ENCODE measurements at places on chromosomes 3 and 15. TPM values are rescaled to one million over a fixed set of nuclear protein-coding genes. Genes with fewer than 3 reads are reported as not detected.

- H3K36me3 ChIP-seq = no peaks in the 10 kb centered on the region
- no peak for DNase-seq
- H3K27me3 ChIP-seq = peaks cover 3% of the 10 kb centered on the region
- H3K4me3 ChIP-seq = no peak overlapping the region
- no peak overlapping the region for H3K27ac ChIP-seq
Measured at GRCh38 chr15:48647962-48648361, 2.5 kb upstream of the FBN1 start.

SLC12A1 gene
- not detected for polyA plus RNA-seq

GRCh38 chr15:38115121-38115520 is 137.5 kb upstream of the SPRED1 start:
- DNase-seq = no peak
- H3K27ac ChIP-seq = no peak overlapping the region
- H3K4me3 ChIP-seq = no peak overlapping the region
- H3K4me1 ChIP-seq = no peaks in the 10 kb centered on the region
- no peaks in the 10 kb centered on the region for H3K36me3 ChIP-seq
- no peaks in the 10 kb centered on the region for H3K27me3 ChIP-seq

DNA sequence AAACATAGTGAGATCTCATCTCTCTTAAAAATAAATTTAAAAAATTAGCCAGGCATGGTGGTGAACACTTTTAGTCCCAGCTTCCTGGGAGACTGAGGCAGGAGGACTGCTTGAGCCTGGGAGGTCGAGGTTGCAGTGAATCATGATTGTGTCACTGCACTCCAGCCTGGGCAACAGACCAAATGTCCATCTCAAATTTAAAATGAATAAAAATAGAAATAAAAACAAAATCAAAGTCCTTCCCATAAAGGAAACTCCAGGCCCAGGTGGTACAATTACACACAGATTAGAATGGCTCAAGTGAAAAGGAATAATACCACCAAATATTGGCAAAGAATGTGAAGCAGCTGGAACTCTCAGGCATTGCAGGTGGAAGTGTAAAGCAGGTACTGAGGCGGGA is 19.3 kb upstream of the ATP10A start:
- no peak for DNase-seq
- no peak overlapping the region for H3K27ac ChIP-seq
- no peak overlapping the region for H3K4me3 ChIP-seq
- no peaks in the 10 kb centered on the region for H3K36me3 ChIP-seq

UBA3 gene
- 42.6 TPM for polyA plus RNA-seq

- H3K36me3 ChIP-seq = no peaks in the 10 kb centered on the region
- H3K27me3 ChIP-seq = no peaks in the 10 kb centered on the region
- H3K4me3 ChIP-seq = no peak overlapping the region
- no peak overlapping the region for H3K27ac ChIP-seq
- DNase-seq = no peak
Measured at GRCh38 chr3:192187485-192188051, 539.8 kb downstream of the FGF12 start.

GRCh38 chr3:178802259-178802658 is 266.0 kb downstream of the KCNMB2 start:
- no peak overlapping the region for H3K4me3 ChIP-seq
- H3K27me3 ChIP-seq = no peaks in the 10 kb centered on the region
- no peaks in the 10 kb centered on the region for H3K4me1 ChIP-seq

GRCh38 chr3:194664857-194665256 is 7.1 kb downstream of the LSG1 start:
- H3K36me3 ChIP-seq = peaks cover 39% of the 10 kb centered on the region
- H3K4me3 ChIP-seq = no peak overlapping the region
- no peaks in the 10 kb centered on the region for H3K27me3 ChIP-seq

DNA sequence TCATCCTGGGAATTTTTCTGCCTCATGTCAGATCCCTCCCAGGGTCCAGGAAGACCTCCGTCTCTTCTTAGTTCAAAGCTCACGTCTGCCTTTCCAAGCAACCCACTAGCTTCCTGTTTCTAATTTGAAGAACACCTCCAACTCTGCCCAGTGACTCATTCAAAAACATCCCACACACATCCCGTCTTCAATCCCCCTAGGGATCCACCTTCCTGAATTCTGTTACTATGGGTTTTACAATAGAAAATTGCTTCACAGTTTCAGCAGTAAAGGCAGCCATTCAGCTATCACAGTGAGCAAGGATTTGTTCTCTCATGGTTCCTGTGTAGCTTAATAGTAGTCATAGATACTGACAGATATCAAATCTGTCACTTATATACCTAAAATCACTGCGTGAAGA is 308.3 kb upstream of the CCDC54 start:
- no peak overlapping the region for H3K27ac ChIP-seq
- H3K27me3 ChIP-seq = no peaks in the 10 kb centered on the region
- H3K36me3 ChIP-seq = no peaks in the 10 kb centered on the region
- peaks cover 10% of the 10 kb centered on the region for H3K4me1 ChIP-seq
- H3K4me3 ChIP-seq = no peak overlapping the region

GRAMD2A gene
- polyA plus RNA-seq = not detected

DNA sequence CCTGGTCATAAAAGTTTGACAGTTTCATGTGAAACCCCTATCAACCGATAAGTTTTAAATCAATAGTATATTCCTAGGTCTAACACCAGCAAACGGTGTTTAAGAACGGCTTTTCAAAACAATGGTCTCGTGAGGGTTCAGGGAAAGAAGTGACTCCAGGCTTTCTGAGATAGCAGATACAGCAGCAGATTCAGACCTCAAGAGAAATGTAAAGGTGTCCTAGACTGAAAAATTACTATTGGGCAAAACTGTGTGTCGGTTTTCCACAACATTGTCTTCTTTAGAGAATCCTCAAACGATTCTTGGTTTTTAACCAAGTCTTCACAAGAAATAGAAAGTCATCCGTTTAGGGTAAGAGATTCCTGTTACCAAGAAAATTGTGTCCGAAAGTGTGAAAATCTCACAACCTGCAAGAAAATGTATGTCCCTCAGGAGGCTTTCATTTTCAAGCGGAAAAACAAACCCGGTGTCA is 1.2 kb downstream of the SETD2 start:
- H3K27ac ChIP-seq = peak overlapping the region; percentile 94
- H3K36me3 ChIP-seq = no peaks in the 10 kb centered on the region
- H3K27me3 ChIP-seq = no peaks in the 10 kb centered on the region
- DNase-seq = no peak

- H3K36me3 ChIP-seq = no peaks in the 10 kb centered on the region
- no peaks in the 10 kb centered on the region for H3K4me1 ChIP-seq
- no peaks in the 10 kb centered on the region for H3K27me3 ChIP-seq
- H3K27ac ChIP-seq = no peak overlapping the region
- H3K4me3 ChIP-seq = no peak overlapping the region
Measured at GRCh38 chr15:101358895-101359294, 63.8 kb upstream of the SNRPA1 start.

GRCh38 chr3:65837604-65838003 is 201.1 kb downstream of the MAGI1 start:
- DNase-seq = no peak
- no peaks in the 10 kb centered on the region for H3K36me3 ChIP-seq
- H3K27me3 ChIP-seq = no peaks in the 10 kb centered on the region
- no peaks in the 10 kb centered on the region for H3K4me1 ChIP-seq
- no peak overlapping the region for H3K27ac ChIP-seq

GNB4 gene
- polyA plus RNA-seq = 0.16 TPM

DNA sequence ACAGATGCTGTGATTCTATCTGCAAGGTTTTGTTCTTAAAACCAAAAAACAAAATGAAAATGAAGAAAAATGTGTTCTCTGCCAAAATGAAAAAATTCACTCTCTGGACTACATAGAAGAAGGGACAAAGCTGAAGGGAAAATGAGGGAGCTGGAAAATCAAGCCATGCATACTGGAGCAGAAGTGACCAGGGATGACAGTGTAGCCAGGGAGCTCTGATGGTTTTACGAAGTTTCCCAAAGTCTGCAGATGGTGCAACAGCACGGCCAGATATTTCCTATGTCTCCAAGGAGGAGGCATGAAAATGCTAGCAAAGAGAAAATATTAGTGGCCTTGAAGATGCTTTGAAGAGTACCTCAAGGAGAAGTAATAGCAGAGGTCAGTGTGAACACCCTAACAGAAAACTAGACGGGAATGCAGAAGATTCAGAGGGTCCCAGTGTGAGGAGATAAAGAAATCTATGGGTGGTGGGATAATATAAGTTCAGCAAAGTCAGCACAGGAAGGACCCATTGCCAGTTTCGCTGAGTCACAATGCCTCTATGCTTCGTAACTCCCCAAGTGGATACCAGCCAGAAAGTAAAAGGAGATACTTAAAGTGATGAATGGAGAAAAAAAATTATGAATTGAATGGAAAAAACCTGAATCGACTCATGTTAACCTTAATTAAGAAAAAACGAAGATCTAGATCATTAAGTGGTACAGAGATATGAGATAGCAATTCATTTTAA is 39.0 kb upstream of the POMGNT2 start:
- H3K36me3 ChIP-seq = no peaks in the 10 kb centered on the region
- no peak overlapping the region for H3K4me3 ChIP-seq
- no peak overlapping the region for H3K27ac ChIP-seq
- no peaks in the 10 kb centered on the region for H3K27me3 ChIP-seq
- no peak for DNase-seq

C2CD4A gene
- not detected for polyA plus RNA-seq

- H3K27ac ChIP-seq = no peak overlapping the region
- no peaks in the 10 kb centered on the region for H3K4me1 ChIP-seq
- DNase-seq = no peak
- H3K4me3 ChIP-seq = no peak overlapping the region
- H3K36me3 ChIP-seq = no peaks in the 10 kb centered on the region
- H3K27me3 ChIP-seq = no peaks in the 10 kb centered on the region
Measured at GRCh38 chr3:175601521-175601920, 742.4 kb downstream of the NAALADL2 start.

GABRB3 gene
- not detected for polyA plus RNA-seq

GRCh38 chr3:58792921-58793451 is 126.4 kb upstream of the FAM3D start:
- H3K27me3 ChIP-seq = no peaks in the 10 kb centered on the region
- H3K4me1 ChIP-seq = no peaks in the 10 kb centered on the region
- no peak for DNase-seq
- H3K36me3 ChIP-seq = no peaks in the 10 kb centered on the region
- no peak overlapping the region for H3K4me3 ChIP-seq

- H3K36me3 ChIP-seq = no peaks in the 10 kb centered on the region
- no peak overlapping the region for H3K4me3 ChIP-seq
- H3K27ac ChIP-seq = no peak overlapping the region
Measured at GRCh38 chr3:127291114-127291513, 3.3 kb upstream of the PRR20G start.

- H3K27ac ChIP-seq = no peak overlapping the region
- H3K4me1 ChIP-seq = no peaks in the 10 kb centered on the region
- H3K36me3 ChIP-seq = no peaks in the 10 kb centered on the region
- DNase-seq = no peak
- H3K27me3 ChIP-seq = no peaks in the 10 kb centered on the region
- H3K4me3 ChIP-seq = no peak overlapping the region
Measured at GRCh38 chr3:184656829-184657681, 54.8 kb downstream of the MAGEF1 start.

- H3K27ac ChIP-seq = no peak overlapping the region
- H3K4me1 ChIP-seq = peaks cover 3% of the 10 kb centered on the region
- no peaks in the 10 kb centered on the region for H3K27me3 ChIP-seq
- H3K36me3 ChIP-seq = no peaks in the 10 kb centered on the region
- no peak overlapping the region for H3K4me3 ChIP-seq
Measured at GRCh38 chr3:114393367-114394072, 99.7 kb downstream of the TIGIT start.

DNA sequence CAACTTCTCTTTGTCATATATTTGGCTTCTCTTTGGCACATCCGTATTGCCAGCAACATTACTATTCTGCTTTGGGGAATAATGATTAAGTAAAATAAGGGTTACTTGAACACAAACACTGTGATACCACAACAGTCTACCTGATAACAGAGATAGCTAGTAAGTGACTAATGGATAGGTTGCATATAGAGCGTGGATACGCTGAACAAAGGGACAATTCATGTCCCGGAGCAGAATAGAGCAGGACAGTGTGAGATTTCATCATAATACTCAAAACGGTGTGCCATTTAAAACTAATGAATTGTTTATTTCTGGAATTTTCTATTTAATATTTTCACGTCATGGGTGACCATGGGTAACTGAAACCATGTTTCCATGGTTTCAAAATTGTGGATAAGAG is 54.1 kb downstream of the SCN5A start:
- no peaks in the 10 kb centered on the region for H3K4me1 ChIP-seq
- no peak for DNase-seq
- no peak overlapping the region for H3K4me3 ChIP-seq

SI gene
- not detected for polyA plus RNA-seq

- H3K27ac ChIP-seq = no peak overlapping the region
- no peak for DNase-seq
- H3K4me1 ChIP-seq = peaks cover 13% of the 10 kb centered on the region
- peaks cover 20% of the 10 kb centered on the region for H3K36me3 ChIP-seq
Measured at GRCh38 chr3:155912579-155913190, 42.2 kb downstream of the GMPS start.

DNA sequence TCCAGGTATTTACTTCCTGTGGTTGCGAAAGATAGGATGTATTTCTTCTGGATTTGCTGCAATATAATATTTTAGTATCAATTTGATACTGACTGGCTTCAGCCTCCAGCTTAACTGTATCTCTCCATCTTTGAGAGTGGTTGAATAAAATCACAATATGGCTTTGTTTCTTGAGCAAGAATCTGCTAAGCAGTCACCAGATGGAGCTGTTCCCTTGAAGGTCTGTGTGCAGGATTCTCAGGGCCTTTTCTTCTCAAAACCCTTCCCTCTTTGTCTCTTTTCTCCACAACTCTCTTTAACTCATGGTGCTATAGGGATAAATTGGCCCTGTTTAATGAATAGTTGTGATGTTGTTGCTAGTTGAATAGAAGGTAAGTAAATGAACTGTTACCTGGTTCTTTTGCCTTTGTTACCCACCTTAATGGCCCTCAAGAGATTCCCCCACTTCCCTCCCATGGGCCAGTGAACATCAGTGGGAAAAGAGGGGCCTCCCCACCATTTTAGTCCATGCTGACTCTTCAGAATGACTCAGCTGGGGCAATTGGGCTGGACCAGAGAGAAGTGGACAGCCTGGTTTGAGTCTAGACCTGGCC is 34.8 kb upstream of the RAB6B start:
- H3K4me1 ChIP-seq = peaks cover 4% of the 10 kb centered on the region
- H3K4me3 ChIP-seq = no peak overlapping the region
- no peak for DNase-seq
- H3K27ac ChIP-seq = no peak overlapping the region
- no peaks in the 10 kb centered on the region for H3K36me3 ChIP-seq
- no peaks in the 10 kb centered on the region for H3K27me3 ChIP-seq

GRCh38 chr3:39752751-39753150 is 56.7 kb upstream of the MYRIP start:
- H3K27ac ChIP-seq = no peak overlapping the region
- H3K4me1 ChIP-seq = no peaks in the 10 kb centered on the region
- no peak overlapping the region for H3K4me3 ChIP-seq
- H3K36me3 ChIP-seq = no peaks in the 10 kb centered on the region
- DNase-seq = no peak
- no peaks in the 10 kb centered on the region for H3K27me3 ChIP-seq

DNA sequence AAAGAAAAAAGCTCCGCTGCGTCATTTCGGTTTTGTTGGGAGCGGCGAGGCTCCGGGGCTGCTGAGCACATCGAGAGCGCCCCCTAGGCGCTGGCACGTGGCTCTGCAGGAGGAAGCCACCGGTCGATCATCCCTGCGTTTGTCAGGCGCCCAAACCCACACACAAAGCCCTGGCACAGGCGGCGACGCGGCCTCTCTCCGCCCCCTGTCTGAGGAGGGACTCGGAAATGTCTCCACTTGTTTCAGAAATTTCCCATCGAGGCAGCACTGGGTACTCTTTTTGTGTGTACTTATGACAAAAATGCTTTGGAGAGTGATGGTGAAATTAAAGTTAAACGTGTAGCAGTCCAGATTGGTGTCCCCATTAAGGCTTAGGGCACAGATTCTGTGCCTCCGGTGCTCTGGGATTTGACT is 407.3 kb upstream of the ONECUT1 start:
- H3K4me3 ChIP-seq = no peak overlapping the region
- no peak for DNase-seq
- H3K36me3 ChIP-seq = no peaks in the 10 kb centered on the region

Measured in CD8-positive, alpha-beta memory T cell (primary cell).